ENCODE measurements at places on chromosomes 1 and 21.

GRCh38 chr1:11387829-11388228, 91.1 kb upstream of the DISP3 start:
- no peak overlapping the region for H3K4me3 ChIP-seq
- no peaks in the 10 kb centered on the region for H3K36me3 ChIP-seq
- no peak overlapping the region for H3K27ac ChIP-seq
- no peaks in the 10 kb centered on the region for H3K27me3 ChIP-seq
- H3K4me1 ChIP-seq, result peaks cover 22% of the 10 kb centered on the region

DNA sequence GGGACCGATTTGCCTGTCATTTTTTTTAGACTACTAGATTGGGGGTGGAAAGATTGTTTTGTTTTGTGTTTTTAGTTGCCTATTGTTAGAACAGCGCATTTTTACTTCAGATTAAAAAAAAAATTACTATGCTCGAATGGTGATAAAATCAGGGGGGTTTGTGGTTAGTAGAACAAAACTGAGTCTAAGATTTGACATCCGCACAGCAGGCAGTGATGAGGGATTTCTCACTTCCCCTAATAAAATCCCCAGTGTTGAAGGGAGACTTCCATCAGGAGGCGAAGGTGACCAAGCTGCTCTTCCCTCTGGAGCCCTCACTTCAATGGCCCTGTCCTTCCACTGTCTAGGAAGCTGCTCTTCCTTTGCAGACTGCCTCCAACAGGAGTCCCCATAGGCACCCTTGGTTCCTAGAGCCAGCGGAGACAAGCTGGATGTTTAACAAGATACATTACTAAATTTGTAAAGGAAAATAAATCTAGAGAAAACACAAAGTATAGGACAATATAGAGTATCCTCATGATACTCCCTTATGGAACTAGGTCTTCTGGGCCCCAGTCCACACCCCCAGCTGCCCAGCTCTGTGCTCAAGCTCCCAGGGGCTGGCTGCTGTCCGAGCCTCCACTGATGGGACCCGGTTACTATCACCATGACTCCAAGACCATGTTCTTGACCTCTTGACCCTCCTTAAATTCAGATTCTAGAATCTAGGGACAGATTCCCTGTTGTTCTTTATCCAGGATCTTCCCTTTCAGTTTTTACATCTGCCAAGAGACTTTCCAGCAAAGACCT, 31.0 kb downstream of the TENT5C start:
- DNase-seq, result no peak
- H3K4me1 ChIP-seq, result peaks cover 11% of the 10 kb centered on the region
- peaks cover 19% of the 10 kb centered on the region for H3K27me3 ChIP-seq
- no peak overlapping the region for H3K4me3 ChIP-seq

- H3K4me3 ChIP-seq, result no peak overlapping the region
- H3K36me3 ChIP-seq, result no peaks in the 10 kb centered on the region
- peaks cover 3% of the 10 kb centered on the region for H3K27me3 ChIP-seq
- H3K27ac ChIP-seq, result no peak overlapping the region
- DNase-seq, result no peak
Observed at GRCh38 chr1:236727521-236727920, 41.2 kb downstream of the ACTN2 start.

- H3K27ac ChIP-seq, result peak overlapping the region; percentile 97
- H3K4me3 ChIP-seq, result peak overlapping the region; percentile 69
- DNase-seq, result no peak
- no peaks in the 10 kb centered on the region for H3K36me3 ChIP-seq
- peaks cover 56% of the 10 kb centered on the region for H3K4me1 ChIP-seq
Observed at GRCh38 chr1:154759793-154760192, 110.3 kb downstream of the KCNN3 start.

DNA sequence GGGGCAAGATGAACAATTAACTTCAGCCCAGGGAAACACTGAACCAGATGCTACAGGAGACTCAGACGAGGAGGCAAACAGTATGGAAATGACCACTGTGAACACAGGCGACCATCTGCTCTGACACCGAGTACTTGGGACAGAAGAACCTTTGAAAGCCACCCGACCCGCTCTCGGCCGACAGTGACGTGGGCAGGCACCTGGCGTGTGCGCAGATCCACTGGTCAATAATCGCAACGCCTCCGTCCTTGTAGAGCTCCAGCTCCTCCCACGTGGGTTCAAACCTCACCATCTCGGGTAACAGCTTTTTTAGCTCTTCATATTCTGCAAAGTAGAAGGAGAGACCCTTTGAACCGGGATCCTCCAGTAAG, 20.3 kb downstream of the POFUT2 start:
- H3K36me3 ChIP-seq, result peaks cover 31% of the 10 kb centered on the region
- H3K4me3 ChIP-seq, result no peak overlapping the region
- H3K27ac ChIP-seq, result no peak overlapping the region
- DNase-seq, result no peak

DNA sequence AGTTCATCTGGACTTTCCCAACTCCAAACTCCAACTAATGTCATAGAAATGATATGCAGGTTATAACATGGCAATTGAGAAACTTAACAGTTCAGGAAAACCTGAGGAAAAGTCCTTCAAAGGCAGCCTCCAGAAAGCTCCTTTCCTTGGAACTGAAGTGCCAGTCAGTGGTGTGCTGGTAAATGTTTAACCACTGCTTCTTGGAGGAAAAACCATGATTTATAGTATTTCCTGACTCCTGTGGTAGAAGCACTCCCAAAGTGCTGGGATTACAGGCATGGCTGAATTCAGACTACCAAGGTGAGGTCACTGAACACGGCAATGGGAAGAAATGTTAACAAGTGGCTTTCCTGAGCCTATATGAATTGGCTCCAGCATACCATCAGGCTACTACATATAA, 26.7 kb upstream of the ZNHIT6 start:
- no peak overlapping the region for H3K4me3 ChIP-seq
- peaks cover 7% of the 10 kb centered on the region for H3K27me3 ChIP-seq
- H3K27ac ChIP-seq, result no peak overlapping the region
- no peaks in the 10 kb centered on the region for H3K4me1 ChIP-seq
- DNase-seq, result no peak

DNA sequence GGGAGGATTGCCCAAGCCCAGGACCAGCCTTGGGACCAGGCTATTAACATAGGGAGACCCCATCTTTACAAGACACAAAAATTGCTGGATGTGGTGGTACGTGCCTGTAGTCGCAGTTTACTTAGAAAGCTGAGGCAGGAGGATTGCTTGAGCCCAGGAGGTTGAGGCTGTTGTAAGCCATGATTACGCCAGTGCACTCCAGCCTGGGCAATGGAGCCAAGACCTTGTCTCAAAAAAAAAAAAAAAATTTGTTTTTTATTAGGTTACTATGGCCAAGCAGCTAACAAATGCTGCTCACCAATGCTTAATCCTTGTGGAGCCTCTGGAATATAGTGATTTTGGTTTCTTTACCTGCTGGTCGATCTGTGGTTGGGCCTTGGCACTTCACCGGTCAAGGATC, 8.8 kb downstream of the ARID1A start:
- H3K4me3 ChIP-seq, result no peak overlapping the region
- peaks cover 45% of the 10 kb centered on the region for H3K36me3 ChIP-seq
- peaks cover 38% of the 10 kb centered on the region for H3K4me1 ChIP-seq

GRCh38 chr1:64046891-64047290, 156.5 kb upstream of the UBE2U start:
- H3K36me3 ChIP-seq, result no peaks in the 10 kb centered on the region
- no peak overlapping the region for H3K27ac ChIP-seq
- no peaks in the 10 kb centered on the region for H3K4me1 ChIP-seq
- no peak overlapping the region for H3K4me3 ChIP-seq
- no peak for DNase-seq

- H3K4me3 ChIP-seq, result no peak overlapping the region
- H3K27ac ChIP-seq, result no peak overlapping the region
- H3K36me3 ChIP-seq, result no peaks in the 10 kb centered on the region
- no peak for DNase-seq
Observed at GRCh38 chr1:107545879-107546278, 405.0 kb downstream of the NTNG1 start.

- H3K4me1 ChIP-seq, result peaks cover 2% of the 10 kb centered on the region
- no peak overlapping the region for H3K27ac ChIP-seq
- H3K36me3 ChIP-seq, result peaks cover 27% of the 10 kb centered on the region
- H3K27me3 ChIP-seq, result no peaks in the 10 kb centered on the region
- no peak overlapping the region for H3K4me3 ChIP-seq
Observed at GRCh38 chr1:154923695-154924094, 12.8 kb downstream of the PMVK start.

Data from activated CD4-positive, alpha-beta T cell treated with anti-CD3 and anti-CD28 coated beads for 36 hours (primary cell).